ENCODE measurements at places on chromosomes 5 and 9.

GRCh38 chr9:71769175-71770161 is 1.2 kb upstream of the CEMIP2 start:
- DNase-seq: no peak

- DNase-seq: no peak
Measured at GRCh38 chr5:56045469-56045868, 50.7 kb upstream of the IL6ST start.

DNA sequence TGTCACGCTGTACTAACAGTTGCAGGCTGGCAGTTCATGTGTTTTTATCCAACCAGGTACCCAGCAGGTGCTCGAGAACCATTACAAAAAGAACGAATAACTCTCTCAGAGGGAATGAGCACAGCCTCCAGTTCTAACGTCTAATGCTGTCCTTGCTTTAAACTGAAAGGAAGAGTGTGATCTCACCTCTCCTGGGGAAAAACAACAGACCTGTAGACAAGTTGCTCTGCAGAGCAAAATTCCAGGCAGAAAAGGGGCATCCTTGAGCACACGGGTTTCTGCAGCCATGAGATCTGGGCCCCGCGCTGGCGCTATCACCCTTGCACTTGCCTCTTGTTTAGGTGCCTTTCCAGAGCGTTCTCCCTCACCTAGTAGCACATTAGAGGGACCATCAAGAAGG is 92.5 kb upstream of the DNAH5 start:
- no peak for DNase-seq

- no peak for DNase-seq
Measured at GRCh38 chr9:95193067-95193466, 124.4 kb downstream of the FANCC start.

- DNase-seq: no peak
Measured at GRCh38 chr5:158119961-158120723, 261.2 kb upstream of the CLINT1 start.

- DNase-seq: no peak
Measured at GRCh38 chr9:120378680-120379079, 201.3 kb downstream of the CDK5RAP2 start.

GRCh38 chr9:14030375-14031059 is 283.4 kb downstream of the NFIB start:
- no peak for DNase-seq

GRCh38 chr5:935510-936084 is 42.9 kb downstream of the TRIP13 start:
- DNase-seq: no peak

DNA sequence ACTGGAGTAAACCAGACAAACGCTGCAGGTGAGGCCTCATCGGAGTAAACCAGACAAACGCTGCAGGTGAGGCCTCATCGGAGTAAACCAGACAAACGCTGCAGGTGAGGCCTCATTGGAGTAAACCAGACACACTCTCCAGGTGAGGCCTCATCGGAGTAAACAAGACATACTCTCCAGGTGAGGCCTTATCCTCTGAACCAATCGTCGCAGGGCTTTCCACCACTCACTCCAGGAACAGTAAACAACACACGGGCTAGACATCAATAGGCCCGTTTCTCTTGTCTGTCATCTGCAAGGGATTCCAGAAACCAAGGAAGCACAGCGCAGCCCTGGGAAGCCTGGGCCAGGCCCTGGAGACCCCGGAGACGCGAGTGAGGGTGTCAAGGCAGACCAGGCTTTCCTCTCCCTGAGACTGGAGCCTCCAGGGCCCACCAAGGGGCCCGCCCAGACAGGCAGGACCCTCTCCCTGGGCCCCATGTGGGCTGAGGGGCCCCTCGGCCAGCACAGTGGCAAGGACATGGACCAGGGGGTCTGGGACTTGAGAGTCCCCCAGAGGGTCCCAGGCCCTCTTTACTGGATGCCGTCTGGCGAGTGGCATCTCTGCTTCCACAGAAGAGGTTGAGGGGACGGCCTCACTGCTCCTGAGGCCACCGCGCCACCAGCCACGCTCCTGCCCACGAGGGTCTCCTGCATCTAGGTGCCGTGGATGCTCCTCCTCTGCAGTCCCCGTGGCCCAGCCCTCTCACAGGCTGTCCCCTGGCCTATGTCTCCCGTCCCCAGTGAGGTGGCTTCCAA is 26.4 kb upstream of the NSMF start:
- no peak for DNase-seq

DNA sequence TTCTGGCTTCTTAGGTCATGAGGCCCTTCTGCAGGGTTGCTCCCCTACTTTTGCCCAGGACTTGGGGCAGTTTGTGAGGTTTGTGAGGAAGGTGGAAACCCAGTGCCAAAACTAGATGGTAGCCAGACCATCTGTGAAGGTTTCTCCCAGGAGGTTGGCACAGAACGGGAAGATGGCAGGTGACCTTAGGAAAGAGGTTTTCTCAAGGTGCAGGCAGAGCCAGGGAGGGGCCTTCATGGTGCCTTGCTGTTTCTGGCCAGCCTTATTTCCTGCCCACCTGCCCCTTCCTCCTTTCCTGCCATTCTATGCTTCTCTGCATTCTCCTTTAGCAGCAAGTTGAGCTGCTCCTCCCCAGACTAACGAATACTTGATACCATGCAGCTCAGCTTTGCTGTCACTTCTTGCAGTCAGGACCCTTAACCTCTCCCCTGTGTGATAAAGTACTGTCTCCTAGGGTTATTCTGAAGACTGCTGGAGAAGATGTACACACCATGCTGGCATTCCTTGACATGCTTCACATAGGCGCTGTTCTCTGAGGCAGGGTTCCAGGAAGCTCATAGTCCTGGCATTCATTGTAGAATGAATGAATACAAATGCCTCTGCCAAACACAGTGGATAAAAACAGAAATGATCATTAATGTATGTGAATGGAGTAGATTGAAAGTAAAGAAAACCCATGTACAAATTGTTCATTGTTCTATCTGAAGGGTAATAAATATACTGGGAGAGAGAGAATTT is 154.3 kb downstream of the KDM4C start:
- no peak for DNase-seq

GRCh38 chr9:35827486-35827885 is 1.0 kb downstream of the FAM221B start:
- no peak for DNase-seq

- DNase-seq: no peak
Measured at GRCh38 chr5:68953231-68953874, 140.5 kb upstream of the SLC30A5 start.

GRCh38 chr5:104375345-104375744 is 812.8 kb upstream of the NUDT12 start:
- DNase-seq: no peak

DNA sequence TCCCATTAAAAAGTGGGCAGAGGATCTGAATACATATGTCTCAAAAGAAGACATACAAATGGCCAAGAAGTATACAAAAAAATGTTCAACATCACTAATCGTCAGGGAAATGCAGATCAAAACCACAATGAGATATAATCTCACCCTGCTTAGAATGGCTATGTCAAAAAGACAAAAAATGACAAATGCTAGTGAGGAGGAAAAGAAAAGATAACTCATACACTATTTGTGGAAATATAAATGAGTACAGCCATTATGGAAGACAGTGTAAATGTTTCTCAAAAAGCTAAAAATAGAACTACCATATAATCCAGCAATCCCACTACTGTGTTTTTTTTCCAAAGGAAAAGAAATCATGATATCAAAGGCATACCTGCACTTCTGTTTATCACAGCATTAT is 450.7 kb downstream of the EFNA5 start:
- DNase-seq: no peak

- DNase-seq: no peak
Measured at GRCh38 chr5:177421062-177421798, 5.2 kb upstream of the GRK6 start.

- no peak for DNase-seq
Measured at GRCh38 chr5:12392246-12392645, 488.0 kb upstream of the CTNND2 start.

DNA sequence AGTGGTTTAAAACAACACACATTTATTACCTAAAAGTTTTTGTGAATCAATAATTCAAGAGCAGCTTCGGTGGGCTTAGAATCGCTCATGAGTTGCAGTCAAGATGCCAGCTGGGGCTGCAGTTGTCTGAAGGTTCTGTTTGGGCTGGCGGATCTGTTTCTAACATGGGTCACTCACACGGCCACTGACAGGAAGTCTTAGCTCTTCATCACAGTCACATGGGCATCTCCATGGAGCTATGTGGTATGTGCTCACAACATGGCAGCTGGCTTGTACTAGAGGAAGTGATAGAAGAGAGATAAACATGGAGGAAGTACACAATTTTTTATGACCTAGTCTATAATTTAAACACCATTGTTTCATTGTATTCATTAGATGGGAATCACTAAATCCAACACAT is 11.2 kb downstream of the KLHL9 start:
- no peak for DNase-seq

- DNase-seq: no peak
Measured at GRCh38 chr5:6483880-6484382, 35.3 kb downstream of the UBE2QL1 start.

GRCh38 chr9:71663931-71664459 is 104.3 kb downstream of the CEMIP2 start:
- DNase-seq: no peak

GRCh38 chr5:206927-207536 is 10.9 kb downstream of the CCDC127 start:
- no peak for DNase-seq

- no peak for DNase-seq
Measured at GRCh38 chr5:32942225-32942989, 231.3 kb downstream of the NPR3 start.

GRCh38 chr5:108415726-108416125 is 33.8 kb upstream of the FBXL17 start:
- no peak for DNase-seq

DNA sequence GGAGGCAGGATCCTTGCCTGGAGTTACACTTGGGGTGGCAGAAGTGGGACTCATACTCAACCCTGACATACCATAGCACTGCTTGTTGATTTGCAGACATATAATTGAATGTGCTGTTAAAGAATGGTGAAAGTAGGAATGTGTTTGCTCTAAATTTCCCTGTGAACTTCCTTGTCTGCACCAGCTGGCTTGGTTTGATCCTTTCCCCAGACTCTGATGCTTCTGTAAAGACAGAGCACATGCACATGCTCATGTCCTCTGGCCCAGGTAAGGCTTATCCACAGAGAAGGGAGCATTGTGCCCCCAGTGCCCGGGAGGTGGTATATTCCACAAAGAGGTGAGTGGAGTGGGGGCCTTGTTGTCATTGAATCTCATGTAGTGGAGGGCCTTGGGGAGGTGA is 138.0 kb upstream of the STC2 start:
- DNase-seq: no peak

- DNase-seq: no peak
Measured at GRCh38 chr5:142353071-142353472, 28.3 kb upstream of the SPRY4 start.

DNA sequence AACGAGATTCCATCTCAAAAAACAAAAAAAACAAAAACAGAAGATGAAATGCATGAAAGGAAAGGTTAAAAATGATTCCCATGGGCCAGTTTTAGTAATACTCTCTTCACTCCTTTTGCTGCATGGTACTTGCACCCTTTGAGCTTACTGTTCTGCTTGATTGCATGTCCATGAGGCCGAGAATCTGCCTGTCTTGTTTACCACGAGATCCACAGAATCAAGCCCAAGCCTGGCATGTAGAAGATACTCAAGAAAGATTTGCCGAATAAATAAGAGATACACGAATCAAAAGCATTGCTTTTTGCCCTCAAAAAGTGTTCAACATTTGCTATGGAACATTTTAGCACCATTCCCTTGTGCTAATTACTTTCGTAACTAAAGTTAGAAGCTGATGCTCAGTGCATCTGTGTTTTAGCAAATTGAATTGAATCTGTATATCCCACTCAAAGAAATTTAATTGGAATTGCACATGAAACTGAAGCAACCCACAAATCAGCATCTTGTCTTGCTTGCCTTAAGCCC is 1.1 kb downstream of the FAXDC2 start:
- DNase-seq: no peak
